ENCODE measurements at places on chromosomes 12 and 14. TPM values are rescaled to one million over a fixed set of nuclear protein-coding genes. Genes with fewer than 3 reads are reported as not detected.

GRCh38 chr14:94977016-94977415, 180.3 kb downstream of the DICER1 start:
- H3K36me3 ChIP-seq = no peaks in the 10 kb centered on the region
- H3K27me3 ChIP-seq = no peaks in the 10 kb centered on the region
- no peak overlapping the region for H3K27ac ChIP-seq
- H3K4me1 ChIP-seq = no peaks in the 10 kb centered on the region
- no peak overlapping the region for H3K4me3 ChIP-seq

- no peaks in the 10 kb centered on the region for H3K4me1 ChIP-seq
Measured at GRCh38 chr12:19031032-19031431, 98.5 kb upstream of the PLEKHA5 start.

DNA sequence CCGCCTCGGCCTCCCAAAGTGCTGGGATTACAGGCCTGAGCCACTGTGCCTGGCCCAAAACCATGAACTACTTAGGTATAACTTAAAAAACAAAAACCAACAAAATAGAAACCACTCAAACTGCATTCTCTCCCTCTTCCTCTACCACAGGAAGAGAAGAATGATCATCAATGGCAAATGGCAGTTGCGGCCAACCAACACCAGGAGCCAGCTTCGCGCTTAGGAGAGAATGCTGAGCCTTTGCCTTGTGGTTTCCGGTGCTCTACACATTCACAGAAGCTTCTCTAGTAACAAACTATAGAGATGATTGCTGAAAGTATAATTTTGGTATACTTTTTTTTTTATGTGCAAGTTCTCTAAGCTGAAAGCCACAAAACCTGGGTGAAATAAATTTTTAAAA, 17.1 kb downstream of the CATSPERB start:
- H3K27ac ChIP-seq = no peak overlapping the region
- H3K27me3 ChIP-seq = no peaks in the 10 kb centered on the region
- H3K36me3 ChIP-seq = no peaks in the 10 kb centered on the region
- no peak for DNase-seq

DNA sequence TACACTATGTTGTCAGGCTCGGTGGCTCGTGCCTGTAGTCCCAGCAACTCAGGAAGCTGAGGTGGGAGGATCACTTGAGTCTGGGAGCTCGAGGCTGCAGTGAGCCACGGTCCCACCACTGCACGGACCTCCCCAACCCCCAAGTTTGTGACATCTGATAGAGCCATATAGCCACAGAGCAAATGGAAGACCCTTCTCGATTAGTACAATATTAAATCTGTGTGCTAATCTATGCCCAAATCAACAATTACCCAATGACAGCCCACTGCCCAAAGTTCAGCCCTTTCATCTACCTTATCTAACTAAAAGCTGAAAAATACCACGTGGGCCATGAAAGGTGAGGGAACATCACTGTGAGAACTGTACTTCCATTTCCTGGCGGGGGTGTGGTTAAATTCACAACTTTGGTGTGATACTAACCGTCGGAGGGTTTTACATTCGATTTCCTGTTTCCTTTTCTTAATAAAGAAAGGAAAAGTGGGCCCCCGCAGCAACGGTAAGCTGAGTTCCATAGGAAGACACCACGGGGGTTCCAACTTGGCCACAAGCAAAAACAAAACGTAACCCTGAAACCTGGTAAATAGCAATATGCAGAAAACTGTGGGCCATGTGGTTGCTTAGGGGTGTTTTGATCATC, 31.2 kb upstream of the FOS start:
- H3K27ac ChIP-seq = no peak overlapping the region
- no peaks in the 10 kb centered on the region for H3K4me1 ChIP-seq

DNA sequence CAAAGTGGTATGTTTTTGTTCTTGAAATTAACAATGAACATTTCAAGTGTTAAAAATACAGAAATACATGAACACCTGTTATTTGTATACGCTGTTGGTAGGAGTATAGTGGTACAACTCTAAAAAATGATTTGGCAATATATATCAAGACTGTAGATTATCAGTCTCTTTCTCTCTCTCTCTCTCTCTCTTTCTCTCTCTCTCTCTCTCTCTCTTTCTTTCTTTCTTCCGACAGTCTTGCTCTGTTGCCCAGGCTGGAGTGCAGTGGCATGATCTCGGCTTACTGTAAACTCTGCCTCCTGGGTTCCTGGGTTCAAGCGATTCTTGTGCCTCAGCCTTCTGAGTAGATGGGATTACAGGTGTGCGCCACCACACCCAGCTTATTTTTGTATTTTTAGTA, 12.6 kb downstream of the HEBP1 start:
- no peaks in the 10 kb centered on the region for H3K4me1 ChIP-seq
- DNase-seq = no peak

DACT1 gene
- polyA plus RNA-seq = 1.7 TPM

TMEM132C gene
- 0.44 TPM for polyA plus RNA-seq

KLRC3 gene
- 0.22 TPM for polyA plus RNA-seq
